ENCODE measurements at places on chromosomes 6 and 20.

- no peak for DNase-seq
Measured at GRCh38 chr6:150710236-150710635, 110.6 kb downstream of the PLEKHG1 start.

GRCh38 chr6:104686550-104687175, 173.1 kb downstream of the HACE1 start:
- no peak for DNase-seq

GRCh38 chr6:43883847-43884651, 114.0 kb downstream of the VEGFA start:
- no peak for DNase-seq

- no peak for DNase-seq
Measured at GRCh38 chr20:47991875-47992488, 206.7 kb upstream of the SULF2 start.

GRCh38 chr6:131356161-131356560, 216.9 kb upstream of the ARG1 start:
- DNase-seq, result no peak

- DNase-seq, result no peak
Measured at GRCh38 chr20:19056909-19057308, 155.5 kb upstream of the SLC24A3 start.

- DNase-seq, result no peak
Measured at GRCh38 chr6:75503291-75503690, 9.7 kb upstream of the FILIP1 start.

- no peak for DNase-seq
Measured at GRCh38 chr6:38100380-38100779, 280.9 kb downstream of the ZFAND3 start.

- DNase-seq, result no peak
Measured at GRCh38 chr6:125962900-125963497, 6.4 kb downstream of the HINT3 start.

DNA sequence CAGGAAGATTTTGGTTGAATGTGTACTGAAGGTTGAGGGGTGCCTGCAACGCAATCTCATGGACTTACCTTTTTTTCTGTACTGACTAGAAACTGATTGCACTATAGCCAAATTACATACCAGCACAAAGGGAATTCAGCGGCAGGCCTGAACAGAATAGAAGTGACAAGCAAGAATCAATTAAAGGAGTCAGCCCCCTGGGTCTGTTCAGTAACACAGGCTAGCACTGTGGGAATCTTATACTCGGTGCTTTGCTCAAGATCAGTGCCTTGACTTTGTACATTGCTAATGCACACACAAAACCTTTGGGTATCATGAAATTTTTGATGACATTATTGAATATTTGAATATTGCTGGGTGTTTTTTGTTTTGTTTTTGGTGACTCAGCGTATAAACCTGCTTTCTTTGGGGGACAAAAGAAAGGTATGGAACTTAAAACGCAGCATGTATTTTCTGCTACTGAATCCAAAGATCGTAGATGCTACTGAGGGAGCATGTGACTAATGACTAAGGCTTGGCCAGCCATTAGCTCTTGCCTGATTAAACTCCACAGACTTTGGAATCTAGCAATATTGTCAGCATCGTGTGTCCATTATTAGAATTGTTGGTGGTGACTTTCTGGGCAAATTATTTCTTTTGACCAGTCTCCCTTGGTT, 236.6 kb downstream of the ARID1B start:
- no peak for DNase-seq

- DNase-seq, result no peak
Measured at GRCh38 chr20:50540620-50541605, 30.7 kb downstream of the PTPN1 start.

- no peak for DNase-seq
Measured at GRCh38 chr6:126873351-126873750, 245.1 kb upstream of the RSPO3 start.

DNA sequence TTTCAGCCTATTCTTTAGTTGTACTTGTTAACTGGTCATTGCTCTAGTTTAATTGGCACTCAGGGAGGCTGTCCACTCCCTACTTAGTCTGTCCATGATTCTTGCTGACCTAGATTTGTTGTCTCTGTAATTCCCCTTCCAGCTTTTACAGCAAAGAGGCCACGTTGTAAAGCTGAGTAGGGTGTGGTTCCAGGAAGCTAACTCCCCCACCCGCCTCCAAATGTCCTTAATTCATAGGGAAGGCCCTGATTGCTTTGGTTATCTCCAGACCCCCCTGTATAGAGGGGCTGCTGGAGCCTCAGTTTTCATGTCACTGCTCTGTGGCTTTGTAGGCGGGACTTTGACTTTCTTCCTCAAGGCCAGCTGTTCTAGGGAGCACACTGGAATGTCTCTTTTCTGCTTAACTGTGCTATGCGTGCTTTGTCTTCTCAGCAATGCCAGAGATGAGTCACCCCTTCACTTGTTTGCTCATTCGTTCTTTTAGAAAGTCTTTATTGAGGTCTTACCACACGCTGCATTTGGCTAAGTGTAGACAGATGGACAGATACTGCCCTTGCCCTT, 175.1 kb upstream of the JAG1 start:
- no peak for DNase-seq

GRCh38 chr6:44028789-44029310, 98.4 kb downstream of the MRPL14 start:
- no peak for DNase-seq

- no peak for DNase-seq
Measured at GRCh38 chr6:28090917-28091586, 10.7 kb downstream of the ZNF165 start.

- DNase-seq, result no peak
Measured at GRCh38 chr20:3383878-3384495, 23.5 kb downstream of the DNAAF9 start.

DNA sequence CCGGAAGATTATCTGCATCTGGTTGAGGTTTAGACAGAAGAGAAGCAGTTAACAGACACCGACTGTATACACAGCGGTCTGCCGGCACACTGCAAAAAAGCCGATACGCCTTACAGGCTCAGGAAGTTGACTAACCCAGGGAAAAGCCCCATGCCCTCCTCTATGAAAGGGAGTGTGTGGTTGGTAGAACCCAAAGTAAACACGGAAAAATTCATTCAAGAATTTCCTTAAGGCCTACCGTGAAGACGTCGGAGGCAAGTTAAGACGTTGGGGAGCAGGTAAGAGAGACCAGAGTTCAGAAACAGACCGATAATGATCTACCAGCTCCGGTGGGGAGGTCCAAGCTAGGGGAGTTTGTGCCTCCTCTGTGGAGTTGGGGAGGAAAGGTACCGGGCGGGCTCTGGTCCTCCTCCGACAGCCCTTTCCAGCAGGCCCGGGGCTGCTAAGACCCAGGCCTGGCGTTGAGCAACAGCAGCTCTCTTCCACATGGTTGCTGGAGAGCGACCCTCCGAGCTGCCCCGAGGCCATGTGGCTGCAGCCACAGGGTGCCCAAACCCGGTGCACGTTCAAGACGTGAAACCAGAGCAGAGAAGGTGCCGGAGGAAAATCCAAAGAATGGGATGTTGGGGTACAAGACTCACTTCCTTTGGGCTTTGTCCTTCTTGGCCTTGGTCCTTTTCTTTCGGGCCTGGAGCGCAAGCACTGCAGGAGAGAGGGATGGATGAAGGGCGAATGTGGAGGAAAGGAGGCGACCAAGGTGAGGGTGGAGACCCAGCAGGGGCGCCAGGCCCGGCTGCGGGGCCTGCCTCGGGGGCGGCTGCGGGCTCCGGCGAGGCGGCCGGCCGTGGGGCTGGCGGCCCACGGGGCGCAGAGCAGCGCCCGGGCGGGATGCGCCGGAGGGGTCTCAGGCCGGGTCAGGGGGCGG, 809 bp downstream of the SRPK1 start:
- DNase-seq, result peak; percentile 39

- no peak for DNase-seq
Measured at GRCh38 chr20:59749301-59749700, 145.0 kb downstream of the PHACTR3 start.

DNA sequence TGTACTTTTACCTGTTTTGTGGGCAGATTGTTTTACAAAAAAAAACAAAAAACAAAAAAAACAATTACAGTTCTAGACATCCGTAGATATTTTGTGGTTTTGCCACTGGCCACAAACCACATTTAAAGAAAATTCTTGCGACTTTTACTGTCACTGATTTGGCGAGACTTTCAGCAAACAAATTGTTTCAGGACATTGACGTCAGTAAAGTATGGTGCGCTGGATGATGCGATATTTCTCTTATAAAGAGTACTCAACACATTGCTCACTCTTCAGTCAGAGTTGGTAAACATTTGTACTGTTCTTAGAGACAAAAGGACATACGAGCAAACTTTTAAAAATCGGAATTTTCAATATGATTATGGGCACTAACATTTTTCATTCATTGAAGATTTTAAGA, 229.8 kb downstream of the HAO1 start:
- DNase-seq, result no peak

- DNase-seq, result no peak
Measured at GRCh38 chr6:119116712-119117281, 38.3 kb upstream of the FAM184A start.

GRCh38 chr6:5172897-5173474, 87.8 kb downstream of the LYRM4 start:
- no peak for DNase-seq

- no peak for DNase-seq
Measured at GRCh38 chr6:108531332-108531731, 29.4 kb upstream of the FOXO3 start.

GRCh38 chr6:115634887-115635286, 425.8 kb downstream of the FRK start:
- no peak for DNase-seq

GRCh38 chr6:15274692-15275387, 29.0 kb downstream of the JARID2 start:
- no peak for DNase-seq

DNA sequence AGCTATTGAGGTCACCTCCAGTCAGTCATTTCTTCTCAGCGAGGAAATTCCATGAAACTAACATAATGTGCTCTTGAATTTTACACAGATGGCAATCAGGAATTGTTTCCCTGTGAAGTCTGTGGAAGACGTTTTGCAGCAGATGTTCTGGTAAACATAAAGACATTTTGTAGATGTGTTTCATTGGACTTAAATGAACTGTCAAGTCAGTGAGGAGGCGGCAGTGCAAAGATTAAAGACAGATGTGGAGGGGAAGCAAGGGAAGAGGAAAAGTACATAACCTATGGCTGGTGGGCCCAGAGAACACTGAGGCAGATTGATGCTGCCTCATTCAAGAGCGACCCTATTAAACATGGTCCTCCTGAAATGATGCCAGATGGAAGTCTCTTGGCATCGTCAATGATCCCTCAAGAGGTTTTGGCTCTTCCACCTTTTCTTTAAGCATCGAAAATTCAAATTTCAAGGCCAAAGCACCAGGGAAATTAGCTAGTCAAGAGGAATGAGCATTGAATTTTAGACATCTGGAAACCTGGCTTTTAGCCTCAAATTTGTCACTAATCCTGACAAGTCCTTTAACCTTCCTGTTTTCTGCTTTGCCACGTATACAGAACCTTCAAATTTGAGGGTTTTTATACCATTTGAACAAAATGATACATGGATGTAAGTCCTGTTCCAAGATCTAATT, 20.1 kb downstream of the ZC2HC1B start:
- DNase-seq, result no peak

GRCh38 chr6:17714879-17715851, 8.4 kb upstream of the NUP153 start:
- DNase-seq, result no peak

DNA sequence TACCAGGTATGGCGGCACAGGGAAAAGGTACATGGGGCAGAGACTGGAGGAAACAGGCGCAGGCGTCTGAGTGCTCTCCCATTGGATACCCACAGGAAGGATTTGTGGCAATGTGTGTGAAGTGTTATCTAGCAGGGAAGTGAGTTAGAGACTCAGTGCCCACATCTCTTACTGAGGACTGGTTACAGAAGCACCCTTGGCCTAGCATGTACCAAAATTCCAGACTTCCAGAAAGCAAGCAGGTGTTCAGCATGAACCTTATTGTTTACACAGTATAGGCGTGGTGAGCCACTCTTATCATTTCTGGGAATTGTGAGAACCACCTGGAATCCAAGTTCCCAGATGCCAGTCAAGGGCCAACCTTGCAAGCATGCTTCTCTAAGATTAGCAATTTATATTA, 14.2 kb downstream of the MANBAL start:
- no peak for DNase-seq

DNA sequence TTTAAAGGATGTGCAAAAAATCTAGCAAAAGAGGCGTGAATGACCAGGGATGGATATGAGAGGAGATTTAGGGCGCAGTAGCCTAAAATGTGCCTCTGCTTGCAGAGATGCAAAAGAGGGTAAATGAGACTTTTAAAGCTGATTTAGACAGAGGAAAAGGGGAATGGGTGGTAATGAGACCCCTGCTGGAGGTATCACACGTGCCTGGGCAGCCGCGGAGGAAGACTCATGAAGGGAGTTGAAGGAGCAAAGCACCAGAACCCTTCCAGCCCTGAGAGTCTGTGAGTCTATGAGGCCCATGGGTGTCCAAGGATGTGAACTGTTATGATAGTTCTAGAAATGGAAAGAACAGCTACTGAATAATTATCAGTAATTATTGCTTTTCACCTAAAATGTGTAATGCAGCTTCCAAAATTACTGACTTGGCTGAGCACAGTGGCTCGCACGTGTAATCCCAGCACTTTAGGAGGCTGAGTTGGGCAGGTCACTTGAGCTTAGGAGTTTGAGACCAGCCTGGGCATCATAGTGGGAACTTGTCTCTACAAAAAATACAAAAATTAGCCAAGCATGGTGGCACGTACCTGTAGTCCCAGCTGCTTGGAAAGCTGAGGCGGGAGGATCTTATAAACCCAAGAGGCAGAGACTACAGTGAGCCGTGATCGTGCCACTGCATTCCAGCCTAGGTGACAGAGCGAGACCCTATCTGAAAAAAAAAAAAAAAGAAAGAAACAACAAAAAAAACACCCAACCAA, 38.2 kb upstream of the TIAM2 start:
- no peak for DNase-seq

GRCh38 chr6:168908887-168909286, 344.8 kb downstream of the THBS2 start:
- DNase-seq, result no peak

DNA sequence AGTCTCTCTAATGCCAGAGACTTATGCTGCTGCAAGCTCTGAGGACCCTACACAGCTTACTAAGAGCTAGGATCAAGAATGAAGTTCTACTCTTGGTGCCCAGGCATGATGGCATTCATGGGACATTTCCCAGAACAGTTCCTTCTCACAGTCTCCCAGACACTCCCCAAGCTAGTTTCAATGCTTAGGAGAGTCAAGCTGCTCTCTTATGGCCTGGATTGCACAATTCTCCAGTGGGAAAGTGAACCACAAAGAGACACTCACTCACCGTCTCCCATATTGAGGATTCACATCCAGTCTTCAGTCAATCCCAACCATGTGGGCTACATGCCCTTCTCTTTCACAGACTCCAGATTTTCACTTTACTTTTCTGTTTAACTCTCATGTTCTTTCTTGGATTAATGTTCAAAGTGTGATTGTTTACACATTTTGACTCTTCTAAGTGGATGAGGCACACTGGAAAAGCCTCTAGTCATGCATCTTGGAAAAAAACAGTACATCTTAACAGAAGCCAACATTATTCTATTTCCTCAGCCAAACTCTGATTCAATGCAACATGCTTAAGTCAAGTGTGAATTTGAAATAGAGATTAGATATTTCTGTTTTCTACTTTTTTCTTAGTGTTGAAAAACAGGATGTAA, 447.8 kb upstream of the BTBD3 start:
- no peak for DNase-seq

Data from activated T-helper 9 cell treated with anti-CD3 and anti-CD28 coated beads, Interleukin-2, amount 50 U/mL, for 16 hours (primary cell).